Posterior vena cava (tissue), 2 donors: ENCODE measurements at places on chromosomes 12 and 14. TPM values are rescaled to one million over a fixed set of nuclear protein-coding genes. Genes with fewer than 3 reads are reported as not detected.

GRCh38 chr12:102167821-102168604 is 29.6 kb downstream of the PMCH start:
- DNase-seq, result no peak

- DNase-seq, result no peak
These were observed 445.6 kb upstream of the PDE3A start for GRCh38 chr12:19922717-19923116.

GRCh38 chr12:65682112-65682511 is 142.2 kb upstream of the HMGA2 start:
- no peak for DNase-seq

DNA sequence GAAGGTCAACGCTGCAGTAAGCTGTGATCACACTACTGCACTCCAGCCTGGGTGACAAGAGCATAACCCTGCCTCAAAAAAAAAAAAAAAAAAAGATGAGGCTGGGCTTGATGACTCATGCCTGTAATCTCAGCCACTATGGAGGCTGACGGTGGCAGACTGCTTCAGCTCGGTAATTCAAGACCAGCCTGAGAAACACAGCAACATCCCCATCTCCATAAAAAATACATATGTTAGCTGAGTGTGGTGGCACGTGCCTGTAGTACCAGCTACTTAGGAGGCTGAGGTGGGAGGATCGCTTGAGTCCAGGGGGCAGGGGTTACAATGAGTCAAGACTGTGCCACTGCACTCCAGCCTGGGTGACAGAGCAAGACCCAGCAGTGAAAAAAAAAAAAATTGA is 50.4 kb downstream of the GXYLT1 start:
- DNase-seq, result no peak

- DNase-seq, result peak; percentile 77
These were observed 24.0 kb downstream of the POLE start for GRCh38 chr12:132662901-132663755.

DNA sequence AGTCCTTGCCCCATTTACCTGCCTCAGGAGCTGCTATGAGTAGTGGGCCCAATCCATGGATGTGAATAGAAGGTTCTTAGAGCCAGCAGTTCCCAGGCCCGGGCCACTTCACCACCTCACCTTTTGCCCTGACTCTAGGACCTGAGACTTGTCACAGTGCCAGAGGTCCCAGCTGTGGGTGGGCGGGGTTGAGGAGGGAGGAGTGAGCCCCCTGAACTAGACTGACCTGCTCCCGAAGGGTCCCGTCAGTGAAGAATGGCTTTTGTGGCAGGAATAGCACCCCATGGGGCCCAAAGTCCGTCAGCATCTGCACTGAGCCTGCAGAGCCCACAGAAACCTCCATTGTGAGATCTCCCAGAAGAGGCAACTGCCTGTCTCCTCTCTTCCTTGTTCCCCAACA is 12.9 kb downstream of the ABCD4 start:
- no peak for DNase-seq

- DNase-seq, result no peak
These were observed 32.7 kb upstream of the FBLN5 start for GRCh38 chr14:91980157-91980556.

DNA sequence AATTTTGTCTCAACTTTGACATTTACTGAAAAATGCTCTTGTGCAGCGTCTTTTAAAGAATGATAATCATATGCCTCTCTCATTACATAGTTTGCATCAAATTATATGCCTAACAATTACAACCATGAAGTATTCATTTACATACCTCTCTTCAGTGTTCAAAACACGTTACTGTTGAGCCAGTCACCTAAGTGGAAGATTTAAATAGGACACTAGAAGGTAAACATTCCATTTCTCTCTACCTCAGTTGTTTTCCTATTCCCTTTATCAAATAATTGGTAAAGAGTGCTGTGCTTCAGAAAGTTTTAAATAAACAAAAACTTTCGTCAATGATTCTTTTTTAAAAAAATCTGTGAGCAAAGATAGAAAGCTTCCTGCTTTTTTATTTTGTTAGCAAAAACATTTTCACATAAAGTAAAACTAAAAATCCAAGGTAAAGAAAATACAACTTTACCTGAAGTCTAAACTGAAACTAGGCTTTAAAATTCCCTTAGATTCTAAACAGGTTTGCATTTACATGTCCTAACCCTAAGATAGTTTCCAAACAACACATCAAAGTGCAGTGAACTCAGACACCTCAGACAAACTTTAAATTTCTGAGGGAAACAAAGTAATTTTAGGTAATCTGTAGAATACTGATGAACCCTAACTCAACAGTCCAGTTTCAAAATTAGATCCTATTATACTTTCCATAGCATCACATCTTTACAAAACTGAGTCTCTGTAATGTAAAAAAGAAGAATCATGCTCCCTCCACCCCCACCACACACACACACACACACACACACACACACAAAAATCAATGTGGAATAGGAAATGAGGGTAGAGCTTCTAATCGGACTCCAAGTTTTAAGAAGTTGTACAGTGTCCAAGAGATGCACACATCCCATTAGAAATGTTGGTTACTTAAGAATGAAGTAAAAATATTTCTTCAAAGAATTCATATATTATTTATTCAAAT is 46.2 kb downstream of the PAWR start:
- DNase-seq, result no peak

- no peak for DNase-seq
These were observed 1257.6 kb upstream of the FLRT2 start for GRCh38 chr14:84272290-84272721.

GRCh38 chr12:127121494-127122084 is 1145.4 kb upstream of the TMEM132C start:
- DNase-seq, result no peak

Gene IL31
- not detected for total RNA-seq

Gene BCL7A
- total RNA-seq, result 3.3 TPM
